ENCODE measurements at places on chromosomes 3 and 15.

- DNase-seq = peak; percentile 55
Observed at GRCh38 chr3:140365872-140366697, 311.8 kb upstream of the TRIM42 start.

GRCh38 chr3:72041076-72041475 lies 256.1 kb upstream of the PROK2 start:
- no peak for DNase-seq

DNA sequence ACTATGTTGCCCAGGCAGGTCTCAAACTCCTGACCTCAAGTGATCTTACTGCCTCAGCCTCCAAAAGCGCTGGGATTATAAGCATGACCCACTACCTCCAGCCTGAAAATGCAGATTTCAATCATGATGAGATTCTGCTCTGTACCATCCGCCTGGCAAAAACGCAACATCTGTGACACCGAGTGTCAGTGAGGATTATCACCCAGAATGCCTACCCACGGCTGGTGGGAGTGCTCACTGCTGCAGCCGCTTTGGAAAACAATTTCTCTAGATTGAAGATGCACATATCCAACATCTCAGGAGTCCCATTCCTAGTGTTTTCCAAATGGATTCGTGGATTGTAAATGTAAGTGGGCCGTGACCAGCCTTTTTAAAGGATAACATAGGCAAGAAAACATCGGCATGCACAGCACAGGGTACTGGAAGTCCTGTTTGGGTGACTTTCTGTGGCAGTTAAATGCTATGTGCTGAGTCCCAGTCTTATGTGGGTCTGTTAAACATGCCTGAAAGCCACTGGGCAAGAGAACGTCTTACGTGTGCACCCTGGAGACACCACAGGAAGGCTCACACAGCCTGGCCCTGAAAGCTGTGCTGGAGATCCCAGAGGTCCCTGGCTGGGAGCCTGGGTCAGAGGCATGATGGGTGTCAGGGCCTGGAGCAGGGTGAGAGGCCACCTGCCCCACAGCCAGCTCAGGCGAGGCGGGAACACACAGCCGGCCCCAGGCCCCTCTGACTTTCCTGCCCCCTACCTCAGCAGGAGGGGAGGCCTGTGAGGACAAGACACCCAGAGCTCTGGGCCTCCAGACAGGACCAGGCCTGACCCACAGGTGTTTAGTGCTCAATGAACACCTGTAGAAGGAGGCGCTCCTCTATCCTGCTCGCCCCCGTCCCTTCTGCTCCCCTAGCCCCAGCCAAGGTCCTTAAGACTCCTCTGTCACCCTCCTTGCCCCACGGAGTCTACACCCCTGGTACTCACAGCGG lies 918 bp downstream of the PRSS50 start:
- DNase-seq = no peak

- DNase-seq = no peak
Observed at GRCh38 chr15:53046153-53046790, 256.1 kb upstream of the ONECUT1 start.

GRCh38 chr3:172931746-172932285 lies 181.3 kb downstream of the ECT2 start:
- no peak for DNase-seq

DNA sequence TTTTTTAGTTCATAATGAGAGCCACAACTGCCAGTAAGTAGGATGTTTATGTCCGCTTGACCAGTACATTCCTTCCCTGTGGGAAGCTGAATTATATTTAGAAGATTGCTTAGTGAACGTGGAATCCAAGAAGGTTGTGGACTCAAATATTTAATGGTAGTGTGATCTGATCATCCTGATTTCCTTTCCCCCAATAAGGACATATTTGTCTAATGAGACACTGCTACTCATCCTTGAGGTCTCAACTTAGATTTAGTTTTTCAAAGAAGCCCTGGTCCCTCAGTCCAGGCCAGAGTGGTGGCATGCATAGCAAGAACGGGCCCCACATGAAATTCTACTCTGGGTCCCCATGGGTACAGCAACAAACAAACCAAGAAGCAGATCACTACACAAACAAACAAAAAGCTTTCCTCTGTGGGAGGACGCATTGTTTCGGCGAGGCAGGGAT lies 60.8 kb downstream of the USP13 start:
- DNase-seq = no peak

DNA sequence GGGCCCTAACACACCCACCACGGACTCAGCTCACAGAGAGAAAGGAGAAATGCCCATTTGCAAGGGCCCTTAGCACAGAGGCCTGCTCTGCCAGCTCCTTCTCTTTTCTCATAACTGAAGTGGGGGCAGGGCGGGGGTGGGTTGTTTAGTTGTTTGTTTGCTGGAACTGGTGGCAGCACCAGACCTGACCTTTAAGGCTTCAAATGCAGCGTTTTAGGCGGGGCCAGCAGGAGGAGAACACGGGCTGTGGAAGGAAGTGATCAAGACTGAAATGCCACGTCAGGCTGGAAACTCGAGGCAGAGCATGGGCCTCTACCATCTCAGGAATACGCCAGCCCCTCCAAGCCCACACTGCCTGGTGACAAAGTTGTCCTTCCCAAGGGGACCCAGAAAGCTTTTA lies 9.3 kb downstream of the CACNA2D2 start:
- DNase-seq = no peak

DNA sequence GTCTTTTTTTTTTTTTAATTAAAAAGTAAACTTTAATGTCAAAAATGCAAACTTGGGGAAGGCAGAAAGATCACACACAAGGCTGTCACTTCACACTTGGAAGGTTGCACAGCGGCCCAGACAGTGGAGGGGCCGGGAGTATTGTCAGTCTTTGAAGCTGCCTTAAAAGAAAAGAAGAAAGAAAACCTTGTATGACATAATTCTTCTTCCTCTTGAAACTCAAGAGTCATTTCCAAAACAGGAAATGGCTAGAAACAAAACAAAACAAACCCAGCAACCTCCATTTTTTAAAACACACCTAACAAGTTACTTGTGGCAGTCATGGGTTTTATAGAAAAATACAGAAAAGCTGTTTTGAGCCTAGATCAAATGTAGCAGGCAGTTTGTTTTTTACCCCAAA lies 68.1 kb upstream of the MAGI1 start:
- DNase-seq = no peak

- DNase-seq = peak; percentile 30
Observed at GRCh38 chr3:123843668-123844067, 40.5 kb downstream of the MYLK start.

- no peak for DNase-seq
Observed at GRCh38 chr15:57692709-57693108, 13.8 kb upstream of the POLR2M start.

GRCh38 chr3:114841515-114841914 lies 305.6 kb downstream of the ZBTB20 start:
- no peak for DNase-seq

DNA sequence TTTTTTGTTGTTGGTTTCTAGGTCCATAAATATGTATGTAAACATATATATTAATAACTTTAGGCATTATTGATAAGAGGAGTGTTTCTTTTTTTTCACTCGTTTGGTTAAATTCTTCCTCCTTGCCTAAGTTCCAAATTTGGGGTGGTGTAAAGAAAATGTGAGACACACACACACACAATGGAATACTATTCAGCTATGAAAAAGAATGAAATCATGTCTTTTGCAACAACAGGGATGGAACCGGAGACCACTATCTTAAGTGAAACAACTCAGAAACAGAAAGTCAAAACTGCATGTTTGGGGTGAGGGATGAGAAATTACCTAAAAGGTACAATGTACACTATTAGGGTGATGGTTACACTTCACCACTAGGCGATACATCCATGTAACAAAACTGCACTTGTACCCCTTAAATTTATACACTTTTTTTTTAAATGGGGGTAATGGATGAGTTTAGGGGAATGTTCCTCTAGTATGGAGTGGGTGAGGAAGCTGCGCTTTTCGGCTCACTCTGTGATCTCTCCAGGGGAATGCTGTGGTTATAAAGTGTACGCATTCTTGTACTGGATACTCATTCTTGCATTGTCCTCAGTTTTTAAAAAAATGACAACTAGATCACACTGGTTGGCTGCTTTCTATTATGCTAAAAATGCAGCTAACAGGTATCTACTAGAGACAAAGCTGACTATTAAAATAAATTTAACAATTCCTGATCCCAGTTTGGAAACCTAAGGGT lies 50.8 kb upstream of the PPARG start:
- DNase-seq = no peak

- no peak for DNase-seq
Observed at GRCh38 chr15:44087578-44088465, 107.2 kb downstream of the FRMD5 start.

DNA sequence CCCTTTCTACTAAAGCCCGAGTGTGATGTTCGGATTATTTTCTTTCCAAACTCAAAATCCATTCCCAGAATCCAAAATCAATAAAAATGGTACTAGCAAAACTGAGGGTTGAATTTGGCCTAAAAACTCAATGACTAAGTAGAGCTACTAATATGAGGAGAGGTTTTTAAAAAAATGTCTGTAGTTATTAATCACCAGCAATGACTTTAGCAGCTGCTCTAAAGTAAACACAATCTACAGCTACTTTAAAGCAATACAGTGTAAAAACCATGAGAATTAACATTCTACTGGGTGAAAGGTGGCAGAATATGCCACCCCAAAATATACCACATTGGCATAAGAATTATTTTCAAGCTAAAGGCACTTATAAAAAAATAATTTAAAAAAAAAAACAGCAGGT lies 23.5 kb downstream of the FHIT start:
- DNase-seq = no peak

DNA sequence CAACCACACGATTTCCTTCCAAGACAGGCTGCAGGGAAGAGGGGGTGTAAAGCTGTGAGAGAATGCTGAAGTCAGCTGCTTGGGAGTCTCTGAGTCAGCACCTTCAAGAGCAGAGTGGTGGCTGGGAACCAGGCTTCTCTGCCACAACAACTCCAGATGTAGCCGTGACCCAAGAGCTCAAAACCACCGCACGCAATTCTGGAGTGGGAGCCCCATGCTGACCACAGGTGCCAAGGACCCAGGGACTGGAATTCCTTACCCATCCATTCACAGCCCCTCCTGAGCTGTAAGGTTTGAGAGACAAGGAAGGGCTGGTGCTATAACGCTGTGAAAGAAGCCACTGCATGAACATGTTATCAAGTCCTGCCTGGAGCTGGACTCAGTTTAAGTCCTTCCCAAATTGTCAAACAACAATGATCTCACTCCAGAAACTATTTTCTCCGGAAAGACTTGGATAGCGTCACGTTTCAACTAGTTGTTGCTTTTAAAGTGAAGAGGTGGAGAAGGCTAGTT lies 61.4 kb downstream of the UMPS start:
- peak; percentile 59 for DNase-seq

DNA sequence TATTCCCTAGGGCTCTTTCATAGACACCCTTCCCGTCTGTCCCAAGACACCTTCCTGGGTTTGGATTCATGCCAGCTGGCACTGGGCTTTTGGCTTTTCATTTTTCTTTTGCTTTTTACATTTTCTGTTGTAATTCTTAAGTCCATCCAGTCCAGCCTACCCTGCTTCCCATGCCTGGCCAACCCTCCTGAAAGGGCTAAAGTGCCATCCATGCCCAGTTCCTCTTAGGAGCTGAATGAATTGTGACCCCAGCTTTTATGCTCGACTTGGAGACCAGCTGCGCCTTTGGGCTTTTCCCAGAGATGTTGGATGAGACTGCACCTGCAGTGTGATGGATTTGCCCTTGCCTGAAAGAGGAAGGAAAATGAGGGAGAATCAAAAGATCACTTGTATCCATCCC lies 25.8 kb downstream of the LRRN1 start:
- DNase-seq = no peak

- DNase-seq = no peak
Observed at GRCh38 chr3:120410541-120410940, 40.3 kb downstream of the FSTL1 start.

DNA sequence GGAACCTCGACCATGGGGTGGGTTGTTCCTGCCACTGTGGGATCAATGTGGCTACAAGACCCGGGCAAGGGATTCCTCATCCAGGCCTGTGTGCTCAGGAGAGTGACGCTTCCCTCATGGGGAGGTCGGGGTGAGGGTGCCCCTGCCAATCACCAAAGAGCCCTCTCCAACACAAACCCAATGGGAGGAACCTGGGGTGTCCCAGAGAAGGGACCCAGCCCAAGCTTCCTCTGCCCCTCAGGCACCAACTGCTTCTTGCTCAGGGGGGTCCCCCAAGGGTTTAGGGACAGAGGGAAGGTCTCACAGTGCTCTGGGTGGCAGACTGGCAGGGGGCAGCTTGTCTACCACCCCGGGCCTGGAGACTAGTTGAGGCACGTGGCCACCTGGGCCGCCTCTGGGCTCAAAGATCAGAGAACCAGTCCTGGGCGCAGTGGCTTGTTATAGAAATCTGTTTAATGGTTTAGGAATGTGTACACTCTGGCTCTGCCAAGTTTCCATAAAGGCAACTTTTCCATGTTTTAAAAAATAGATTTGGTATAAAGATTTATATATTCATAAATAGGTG lies 26.6 kb downstream of the GP9 start:
- DNase-seq = no peak

DNA sequence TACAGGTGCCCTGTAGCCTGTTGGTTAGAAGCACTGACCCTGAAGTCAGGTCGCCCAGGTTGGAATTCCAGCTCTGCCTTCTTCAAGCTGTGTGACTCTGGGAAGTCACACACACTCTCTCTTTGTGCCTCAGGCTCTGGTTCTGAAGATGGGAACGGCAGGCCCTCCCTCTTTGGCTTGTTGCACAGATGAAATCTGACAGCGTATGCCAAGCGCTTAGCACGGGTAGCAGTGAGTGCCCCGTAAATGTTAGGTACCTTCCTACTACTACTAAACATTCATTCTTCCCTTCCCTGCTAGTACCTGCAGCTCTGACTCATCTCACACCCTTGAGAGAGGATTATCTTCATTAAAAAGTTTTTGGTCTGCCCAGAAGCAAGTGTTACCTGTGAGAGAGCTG lies 139.0 kb downstream of the PGPEP1L start:
- no peak for DNase-seq

DNA sequence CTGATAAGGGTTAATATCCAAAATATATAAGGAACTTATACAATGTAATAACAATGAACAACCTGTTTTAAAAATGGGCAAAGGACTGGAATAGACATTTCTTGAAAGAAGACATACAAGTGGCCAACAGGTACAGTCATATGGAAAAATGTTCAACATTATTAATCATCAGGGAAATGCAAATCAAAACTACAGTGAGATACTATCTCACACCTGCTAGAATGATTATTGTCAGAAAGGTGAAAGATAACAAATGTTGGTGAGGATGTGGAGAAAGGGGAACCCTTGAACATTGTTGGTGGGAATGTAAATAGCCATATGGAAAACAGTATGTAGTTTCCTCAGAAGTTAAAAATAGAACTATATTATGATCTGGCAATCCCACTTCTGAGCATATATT lies 20.4 kb downstream of the GOLM2 start:
- DNase-seq = no peak

GRCh38 chr15:58070801-58071418 lies 5.4 kb upstream of the ALDH1A2 start:
- no peak for DNase-seq

DNA sequence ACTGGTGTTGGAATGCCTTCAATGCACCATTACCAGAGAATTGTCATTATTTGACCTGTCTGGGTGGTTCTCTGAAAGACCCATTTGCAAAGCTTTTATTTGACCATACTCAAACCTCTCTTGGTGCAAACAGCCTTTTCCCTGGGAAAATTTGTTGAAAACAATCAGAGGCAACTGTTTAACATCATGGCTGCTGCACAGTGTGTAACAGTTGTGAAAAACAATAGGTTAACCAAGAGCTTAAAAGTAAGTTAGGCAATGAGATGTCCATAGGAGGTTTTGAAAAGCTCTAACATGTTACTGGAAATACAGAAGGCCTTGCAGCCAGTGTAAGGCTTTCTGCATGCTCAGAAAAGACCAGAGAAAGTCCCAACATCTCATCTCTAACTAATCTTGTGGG lies 18.9 kb downstream of the SPINK8 start:
- DNase-seq = no peak

Measured in DMS79 (cell line).